ENCODE measurements at places on chromosomes 3 and 15.
A peak's percentile ranks its signal among the peaks of the same experiment; 100 is the strongest.

DNA sequence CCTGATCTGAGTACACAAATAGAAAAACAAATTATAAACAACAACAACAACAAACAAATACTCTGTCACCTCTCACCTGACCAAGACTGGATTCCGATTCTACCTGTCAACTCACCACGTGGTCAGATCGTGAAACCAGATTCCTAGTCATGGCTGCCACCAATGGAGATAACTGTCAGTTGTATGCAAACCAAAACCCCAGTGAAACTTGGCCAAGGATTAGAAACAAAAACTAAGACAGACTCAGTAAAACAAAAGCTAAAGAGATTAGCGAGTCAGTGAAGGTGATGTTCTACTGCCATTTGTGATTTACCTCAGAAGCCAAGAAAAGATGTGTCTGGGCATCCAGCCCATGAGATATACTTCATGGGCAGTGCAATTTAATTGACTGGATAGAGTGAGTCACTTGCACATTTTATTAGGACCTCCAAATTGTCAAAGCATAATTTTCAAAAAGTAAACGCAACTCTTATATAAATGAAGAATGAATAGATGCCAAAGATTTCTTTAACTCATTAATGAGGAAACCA lies 31.1 kb downstream of the PHLDB2 start:
- DNase-seq: no peak

- DNase-seq: peak; percentile 61
Observed at GRCh38 chr15:26628879-26629529, 143.9 kb downstream of the GABRB3 start.

GRCh38 chr15:98904544-98904943 lies 103.0 kb downstream of the PGPEP1L start:
- DNase-seq: no peak

DNA sequence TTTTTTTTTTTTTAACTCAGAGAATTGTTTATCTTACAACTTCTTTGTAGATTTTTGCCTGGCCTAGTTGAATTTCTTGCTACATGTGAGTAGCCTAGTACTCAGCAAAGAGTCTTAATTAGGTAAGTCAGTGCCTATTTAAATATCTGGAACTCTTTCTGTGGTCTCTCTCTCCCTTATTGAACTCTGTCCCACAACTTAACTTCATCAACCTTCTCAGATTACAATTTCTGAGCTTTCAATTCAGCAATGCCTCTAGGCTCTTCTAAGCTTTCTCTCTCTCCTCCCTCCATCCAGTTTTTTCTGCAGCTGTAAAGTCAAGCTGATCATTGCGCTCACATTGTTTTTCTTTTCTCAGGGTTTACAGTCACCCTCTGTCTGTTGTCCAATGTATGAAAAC lies 517.6 kb upstream of the ROBO1 start:
- no peak for DNase-seq

DNA sequence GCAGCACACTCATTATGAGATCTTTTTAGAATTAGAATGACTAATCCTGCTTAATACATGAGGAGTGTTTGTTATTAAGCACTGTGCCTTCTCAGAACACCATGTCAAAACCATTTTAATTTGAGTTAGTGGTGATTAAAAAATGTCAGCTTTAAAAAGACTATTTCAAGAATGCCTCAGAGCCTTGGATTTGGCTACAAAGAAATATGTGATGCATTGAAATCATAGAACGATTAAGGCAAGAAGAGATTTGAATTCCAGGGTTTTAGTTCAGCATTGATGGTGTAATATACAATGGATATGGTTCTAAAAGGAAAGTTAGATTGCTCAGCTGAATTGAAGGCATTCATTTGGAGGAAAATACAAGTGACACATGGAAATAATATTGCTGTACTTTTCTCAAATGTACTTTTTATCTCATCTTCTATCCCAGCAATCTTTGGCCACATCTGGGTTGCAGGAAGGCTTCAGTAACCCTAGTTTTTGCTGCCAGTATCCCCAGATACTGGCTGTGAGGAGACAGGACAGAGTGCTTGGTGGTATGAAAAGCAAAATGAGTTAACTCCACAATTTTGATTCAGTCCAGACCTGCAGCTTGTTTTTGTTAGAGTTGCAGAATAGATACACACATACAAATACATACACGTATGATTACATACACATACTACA lies 303.8 kb downstream of the CLSTN2 start:
- no peak for DNase-seq

DNA sequence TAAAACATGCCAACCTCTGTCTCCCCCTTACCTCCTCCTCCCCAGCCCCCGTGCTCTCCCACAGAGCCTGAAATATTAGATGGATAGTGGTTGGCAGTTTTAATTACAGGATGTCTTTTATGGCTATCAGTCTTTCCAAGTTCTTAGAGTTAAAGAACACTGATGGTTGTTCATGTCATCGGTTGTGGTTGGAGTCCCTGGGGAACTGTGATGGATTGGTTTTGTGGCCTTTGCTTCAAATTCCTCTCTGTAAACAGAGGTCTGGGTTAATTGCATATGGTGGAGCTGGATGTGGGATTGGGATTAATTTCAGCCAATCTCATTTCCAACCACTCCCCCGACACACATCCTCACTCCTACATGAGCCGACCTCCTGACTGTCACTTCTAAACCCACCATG lies 164.5 kb upstream of the PROK2 start:
- DNase-seq: no peak

- DNase-seq: no peak
Observed at GRCh38 chr3:125622381-125622791, 27.1 kb upstream of the OSBPL11 start.

GRCh38 chr3:99947356-99947755 lies 129.7 kb downstream of the CMSS1 start:
- no peak for DNase-seq

- no peak for DNase-seq
Observed at GRCh38 chr3:106534206-106534605, 665.4 kb upstream of the CBLB start.

DNA sequence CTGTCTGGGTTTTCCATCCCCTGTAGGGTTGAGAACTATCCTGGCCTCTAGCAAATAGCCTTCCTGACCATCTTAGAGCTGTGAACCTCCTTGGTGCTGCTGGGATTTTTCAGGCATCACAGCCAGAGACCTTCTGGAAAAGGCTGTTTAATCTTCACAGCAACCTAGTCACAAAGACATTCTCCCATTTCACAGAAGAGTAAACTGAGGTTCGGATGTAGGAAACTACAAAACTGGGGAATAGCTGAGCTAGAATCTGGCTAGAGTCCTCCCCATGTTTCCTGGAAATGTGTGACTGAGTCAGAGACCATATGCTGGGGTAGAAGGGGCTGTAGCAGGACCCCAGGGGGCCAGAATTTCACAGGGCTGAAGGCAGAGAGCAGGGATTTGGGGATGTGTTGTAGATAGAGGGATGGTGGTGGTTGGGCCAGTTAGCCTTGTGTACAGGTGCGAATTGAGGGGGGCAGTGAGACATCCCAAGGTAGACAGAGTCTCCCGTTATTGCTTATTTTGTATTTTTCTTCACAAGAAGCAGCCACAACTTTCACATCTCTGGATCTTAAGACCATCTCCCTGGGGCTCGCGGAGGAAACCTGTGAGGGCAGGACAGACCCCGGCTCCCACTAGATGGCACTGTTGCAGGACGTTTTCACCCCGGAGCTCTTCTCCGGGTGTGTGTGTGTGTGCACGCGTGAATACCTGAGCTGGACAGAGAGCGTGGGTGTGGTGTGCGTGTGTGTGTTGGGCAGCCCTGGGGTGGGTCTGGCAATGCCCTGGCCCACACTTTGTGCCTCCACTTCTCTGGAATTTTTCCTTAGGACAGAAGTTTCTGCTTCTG lies 66.9 kb upstream of the PRR23C start:
- peak; percentile 60 for DNase-seq

DNA sequence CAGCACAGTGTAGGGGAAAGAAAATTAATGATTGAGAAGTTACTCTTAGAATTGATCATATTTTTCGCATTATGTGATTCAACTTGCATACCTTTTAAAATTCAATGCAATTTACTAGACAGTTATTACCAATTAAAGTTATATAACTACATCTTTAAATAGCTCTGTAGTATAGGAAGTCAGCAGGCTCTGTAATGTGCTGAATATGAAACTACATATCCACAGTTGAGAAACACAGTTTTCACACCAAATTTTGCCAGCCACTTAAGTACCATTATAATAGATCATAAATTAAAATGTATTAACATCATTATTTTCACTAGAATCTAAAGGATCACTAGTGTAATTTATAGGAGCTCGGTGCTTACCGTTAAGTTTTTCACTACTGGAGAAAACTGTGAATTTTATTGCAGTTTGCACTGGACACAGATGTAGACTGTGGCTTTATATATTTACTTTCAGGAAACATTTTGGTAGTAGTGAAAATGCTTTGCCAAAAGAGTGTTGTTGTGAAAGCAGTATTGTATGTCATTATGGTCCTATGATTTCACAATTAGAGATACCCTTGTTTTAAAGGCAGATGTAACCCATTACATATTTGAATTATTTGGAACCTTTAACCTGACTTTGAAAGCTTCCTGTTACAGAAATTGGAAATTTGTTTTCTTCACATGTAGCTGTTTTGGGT lies 113.6 kb downstream of the PLCL2 start:
- DNase-seq: no peak

GRCh38 chr3:112773864-112774263 lies 72.8 kb downstream of the CD200R1L start:
- no peak for DNase-seq

DNA sequence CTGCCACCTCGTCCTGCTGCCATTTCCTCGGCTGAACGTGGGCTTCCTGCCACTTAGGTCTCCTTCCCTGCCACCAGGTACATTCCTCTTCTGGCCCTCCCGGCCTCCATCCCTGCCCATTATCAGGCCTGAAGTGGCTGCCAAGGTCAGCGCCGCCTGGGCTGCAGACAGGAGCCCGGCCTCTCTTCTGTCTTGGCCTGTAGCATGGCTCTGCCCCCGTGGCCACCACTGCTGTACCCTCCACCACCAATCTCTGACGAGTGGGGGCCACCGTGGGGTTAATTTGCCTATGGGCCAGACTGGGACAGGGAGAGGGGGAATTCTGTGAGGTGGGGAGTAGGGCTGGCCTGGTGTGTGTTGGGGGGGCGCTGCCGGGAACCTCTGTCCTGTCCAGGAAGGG lies 2.0 kb upstream of the BAHD1 start:
- no peak for DNase-seq

DNA sequence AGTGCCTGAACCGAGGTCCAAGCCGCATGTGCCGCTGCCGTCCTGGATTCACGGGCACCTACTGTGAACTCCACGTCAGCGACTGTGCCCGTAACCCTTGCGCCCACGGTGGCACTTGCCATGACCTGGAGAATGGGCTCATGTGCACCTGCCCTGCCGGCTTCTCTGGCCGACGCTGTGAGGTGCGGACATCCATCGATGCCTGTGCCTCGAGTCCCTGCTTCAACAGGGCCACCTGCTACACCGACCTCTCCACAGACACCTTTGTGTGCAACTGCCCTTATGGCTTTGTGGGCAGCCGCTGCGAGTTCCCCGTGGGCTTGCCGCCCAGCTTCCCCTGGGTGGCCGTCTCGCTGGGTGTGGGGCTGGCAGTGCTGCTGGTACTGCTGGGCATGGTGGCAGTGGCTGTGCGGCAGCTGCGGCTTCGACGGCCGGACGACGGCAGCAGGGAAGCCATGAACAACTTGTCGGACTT lies 7.1 kb downstream of the DLL4 start:
- DNase-seq: no peak

DNA sequence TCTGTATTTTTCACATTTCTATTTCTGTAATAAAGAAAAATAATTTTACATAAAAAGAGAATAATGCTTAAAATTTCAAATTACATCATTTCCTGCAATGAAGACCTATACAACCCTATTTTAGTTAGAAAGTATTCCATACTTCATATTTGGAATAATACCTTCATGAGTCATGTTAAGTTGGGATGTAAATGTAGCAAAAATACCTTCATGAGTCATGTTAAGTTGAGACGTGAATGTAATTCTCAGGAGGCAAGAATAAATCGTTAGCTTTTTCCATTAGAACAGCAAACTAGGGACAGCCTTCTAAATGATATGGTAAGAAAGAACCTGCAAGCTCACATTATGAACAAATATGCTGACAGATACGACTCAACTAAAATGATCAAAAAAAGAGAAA lies 91.9 kb downstream of the NAALADL2 start:
- no peak for DNase-seq

DNA sequence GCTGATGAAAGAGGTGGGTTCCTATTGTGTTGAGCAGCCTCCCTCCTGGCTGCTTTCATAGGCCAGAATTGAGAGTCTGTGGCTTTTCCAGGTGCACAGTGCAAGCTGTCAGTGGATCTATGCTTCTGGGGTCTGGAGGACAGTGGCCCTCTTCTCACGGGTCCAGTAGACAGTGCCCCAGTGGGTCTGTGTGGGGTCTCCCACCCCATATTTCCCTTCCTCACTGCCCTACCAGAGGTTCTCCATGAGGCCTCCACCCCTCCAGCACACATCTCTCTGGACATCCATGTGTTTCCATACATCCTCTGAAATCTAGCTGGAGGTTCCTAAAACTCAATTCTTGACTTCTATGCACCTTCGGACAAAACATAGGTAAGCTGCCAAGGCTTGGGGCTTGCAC lies 201.2 kb downstream of the FAM43A start:
- DNase-seq: no peak

DNA sequence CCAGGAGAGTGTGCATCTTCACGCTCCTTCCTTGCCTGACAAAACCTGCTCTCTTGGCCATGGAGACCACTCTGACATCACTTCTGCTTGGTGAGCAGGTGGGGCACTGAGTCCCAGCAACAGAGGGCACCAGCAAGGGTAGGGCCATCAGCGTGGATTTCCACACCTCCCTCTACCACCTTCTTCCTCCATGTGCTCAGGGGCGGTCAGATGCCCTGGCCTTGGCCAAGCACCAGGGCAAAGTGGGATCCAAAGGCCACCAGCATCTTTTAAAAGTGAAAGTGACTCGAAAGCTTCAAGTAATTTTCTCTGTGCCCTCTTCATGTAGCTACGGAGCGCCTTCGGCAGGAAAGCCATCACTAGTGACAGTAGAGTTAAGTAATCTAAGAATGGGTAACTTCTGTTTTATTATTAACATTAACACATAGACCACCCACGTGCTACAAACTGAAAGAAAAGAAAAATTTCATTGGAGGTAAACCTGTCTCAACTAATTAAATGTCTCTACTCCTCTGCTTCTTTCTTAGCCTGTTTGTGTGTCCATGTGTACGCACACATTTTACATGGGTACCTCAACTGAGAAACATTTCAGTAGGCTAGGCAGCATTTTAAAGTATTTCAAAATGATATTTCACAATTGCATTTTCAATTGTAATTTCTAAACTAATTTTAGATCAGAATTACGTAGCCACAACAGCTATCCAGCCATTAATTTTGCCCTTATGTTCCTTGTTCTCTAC lies 57.9 kb downstream of the CHSY1 start:
- DNase-seq: no peak
